Activated naive CD4-positive, alpha-beta T cell treated with anti-CD3 and anti-CD28 coated beads for 36 hours (primary cell): ENCODE measurements at places on chromosomes 16 and 17.

GRCh38 chr17:62109378-62109902 lies 44.4 kb upstream of the MED13 start:
- H3K4me3 ChIP-seq: no peak overlapping the region
- H3K27ac ChIP-seq: no peak overlapping the region
- no peaks in the 10 kb centered on the region for H3K27me3 ChIP-seq
- peak; percentile 78 for DNase-seq
- H3K36me3 ChIP-seq: no peaks in the 10 kb centered on the region
- no peaks in the 10 kb centered on the region for H3K4me1 ChIP-seq

- DNase-seq: no peak
- H3K4me3 ChIP-seq: no peak overlapping the region
- H3K27ac ChIP-seq: no peak overlapping the region
These were observed 129.2 kb upstream of the TOM1L1 start for GRCh38 chr17:54771409-54771915.

DNA sequence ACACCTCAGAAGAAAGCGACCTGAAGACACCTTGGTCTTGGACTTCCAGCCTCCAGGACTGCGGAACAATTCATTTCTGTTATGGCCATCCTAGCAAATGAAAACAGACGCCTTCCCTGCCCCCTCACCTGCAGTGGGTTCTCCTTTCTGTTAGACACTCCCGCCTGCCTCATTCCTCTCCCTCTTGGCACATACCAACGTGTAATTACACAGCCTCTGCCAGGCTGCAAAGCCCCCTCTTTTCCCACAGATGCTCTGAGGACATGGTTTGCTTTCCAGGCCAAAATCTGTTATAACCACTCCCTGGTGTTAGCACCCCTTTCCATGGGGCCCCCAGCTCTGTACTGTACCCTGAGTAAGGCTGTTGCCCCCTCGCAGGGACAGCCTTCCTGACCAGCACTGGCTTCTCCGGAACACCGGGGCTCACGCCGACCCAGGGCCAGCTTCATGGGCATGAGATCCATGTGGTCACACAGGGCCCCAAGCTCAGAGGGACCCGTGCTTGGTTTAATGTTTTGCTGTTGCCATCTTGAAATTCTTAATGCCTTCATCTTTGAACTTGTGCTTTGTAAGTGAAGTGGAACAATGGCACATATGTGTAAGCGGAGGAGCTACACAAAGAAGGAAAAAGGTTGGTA lies 64.1 kb downstream of the SDK2 start:
- H3K27me3 ChIP-seq: no peaks in the 10 kb centered on the region
- DNase-seq: no peak
- no peaks in the 10 kb centered on the region for H3K4me1 ChIP-seq

GRCh38 chr16:17316005-17316404 lies 154.8 kb downstream of the XYLT1 start:
- DNase-seq: no peak
- no peaks in the 10 kb centered on the region for H3K27me3 ChIP-seq
- peaks cover 24% of the 10 kb centered on the region for H3K4me1 ChIP-seq
- H3K4me3 ChIP-seq: no peak overlapping the region
- H3K27ac ChIP-seq: no peak overlapping the region

GRCh38 chr17:16981928-16982327 lies 10.0 kb upstream of the TNFRSF13B start:
- no peak overlapping the region for H3K4me3 ChIP-seq
- no peaks in the 10 kb centered on the region for H3K27me3 ChIP-seq
- H3K36me3 ChIP-seq: no peaks in the 10 kb centered on the region
- no peaks in the 10 kb centered on the region for H3K4me1 ChIP-seq
- H3K27ac ChIP-seq: no peak overlapping the region

GRCh38 chr17:373613-374230 lies 21.1 kb upstream of the RPH3AL start:
- H3K4me3 ChIP-seq: no peak overlapping the region
- DNase-seq: no peak
- no peaks in the 10 kb centered on the region for H3K36me3 ChIP-seq

DNA sequence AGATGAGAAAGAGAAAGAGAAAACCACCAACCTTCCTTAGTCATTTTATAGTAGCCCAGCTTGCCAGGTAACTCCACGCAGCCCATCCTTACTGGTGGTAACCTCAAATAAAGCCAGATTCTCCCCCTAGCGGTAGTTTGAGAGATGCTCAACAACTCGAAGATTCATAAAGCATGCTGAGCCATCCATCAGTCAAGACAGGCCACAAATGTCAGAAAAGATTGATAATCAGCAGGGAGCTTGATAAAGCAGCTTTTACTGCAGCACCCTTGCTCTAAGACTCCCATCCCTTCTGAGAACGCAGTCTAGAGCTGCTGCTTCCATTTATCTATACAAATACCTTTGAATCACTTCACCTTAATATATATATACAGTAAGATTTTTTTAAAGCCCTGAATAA lies 451.5 kb upstream of the HSBP1 start:
- peak; percentile 7 for DNase-seq
- no peaks in the 10 kb centered on the region for H3K36me3 ChIP-seq
- no peak overlapping the region for H3K4me3 ChIP-seq
- no peaks in the 10 kb centered on the region for H3K4me1 ChIP-seq
- H3K27me3 ChIP-seq: peaks cover 3% of the 10 kb centered on the region

GRCh38 chr17:35692512-35693210 lies 38.8 kb upstream of the RASL10B start:
- no peaks in the 10 kb centered on the region for H3K27me3 ChIP-seq
- peaks cover 33% of the 10 kb centered on the region for H3K36me3 ChIP-seq
- H3K4me3 ChIP-seq: no peak overlapping the region
- H3K27ac ChIP-seq: no peak overlapping the region
- no peaks in the 10 kb centered on the region for H3K4me1 ChIP-seq
